Effector CD4-positive, alpha-beta T cell (primary cell): ENCODE measurements at places on chromosomes 5 and 9.

DNA sequence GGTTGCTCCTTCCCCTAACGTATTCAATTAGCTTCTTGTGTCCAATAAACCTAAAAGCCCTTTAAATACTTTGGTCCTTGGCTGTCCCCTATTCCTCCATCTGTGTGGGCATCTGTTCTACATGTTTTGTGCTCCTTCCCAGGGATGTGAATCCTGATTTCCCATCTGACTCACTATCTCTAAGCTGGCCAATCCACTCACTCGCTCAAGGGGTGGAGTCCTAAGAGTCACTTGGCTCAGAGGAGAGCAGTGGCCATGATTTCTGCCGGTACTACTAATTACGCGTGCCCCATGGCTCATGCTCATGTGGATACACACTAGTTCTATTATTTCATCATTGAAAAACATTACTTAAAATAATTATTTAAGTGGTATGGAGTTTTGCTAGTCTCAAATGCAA, 89.6 kb downstream of the TAF11L14 start:
- no peak for DNase-seq

DNA sequence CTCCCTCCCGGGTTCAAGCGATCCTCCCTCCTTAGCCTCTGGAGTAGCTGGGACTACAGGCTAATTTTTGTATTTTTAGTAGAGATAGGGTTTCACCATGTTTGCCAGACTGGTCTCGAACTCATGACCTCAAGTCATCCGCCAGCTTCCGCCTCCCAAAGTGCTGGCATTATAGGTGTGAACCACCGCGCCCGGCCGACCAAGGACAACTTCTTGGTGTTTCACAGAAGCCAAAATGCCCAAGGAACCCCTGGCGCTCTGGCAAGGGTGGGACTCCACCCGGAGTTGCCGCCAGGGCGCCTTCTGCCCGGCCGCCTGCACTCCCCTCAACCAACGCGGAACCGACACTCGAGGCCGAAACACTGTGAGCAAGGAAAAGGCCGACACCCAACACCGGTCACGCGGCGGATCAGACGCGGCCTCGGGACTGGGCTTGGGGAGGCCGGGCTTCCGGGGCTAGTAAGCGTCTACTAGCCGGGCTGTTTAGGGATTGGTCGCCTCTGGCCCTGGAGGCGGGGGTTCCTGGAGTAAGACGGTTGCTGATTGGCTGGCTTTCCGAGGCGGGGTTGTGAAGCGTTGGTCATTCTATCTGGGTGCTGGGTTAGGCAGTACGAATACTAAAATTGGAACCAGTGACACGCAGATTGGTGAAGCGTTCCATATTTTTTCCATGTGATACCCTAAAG, 7.7 kb upstream of the CFAP157 start:
- peak; percentile 73 for DNase-seq

DNA sequence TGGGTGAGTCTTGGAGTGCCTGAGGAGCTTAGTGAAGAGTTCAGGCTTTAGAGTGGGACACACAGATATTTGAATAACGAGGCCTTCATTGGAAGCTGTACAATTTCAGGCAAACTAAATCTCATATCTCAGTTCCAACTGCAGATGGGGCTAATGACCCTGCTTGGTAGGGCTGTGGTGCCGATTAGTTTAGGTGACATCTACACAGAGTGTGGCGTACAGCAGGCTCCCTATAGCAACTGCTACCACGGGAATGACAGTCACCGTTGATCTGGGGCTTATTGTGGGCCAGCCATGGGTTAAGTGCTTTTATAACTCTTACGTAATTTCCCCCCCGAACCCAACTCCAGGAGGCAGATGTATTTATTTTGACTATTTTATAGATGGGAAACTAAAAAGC, 70.8 kb downstream of the FAT2 start:
- DNase-seq, result no peak

- DNase-seq, result no peak
Measured at GRCh38 chr5:171595801-171596231, 176.4 kb downstream of the FGF18 start.

GRCh38 chr5:172868436-172868923, 34.4 kb downstream of the ERGIC1 start:
- DNase-seq, result no peak

DNA sequence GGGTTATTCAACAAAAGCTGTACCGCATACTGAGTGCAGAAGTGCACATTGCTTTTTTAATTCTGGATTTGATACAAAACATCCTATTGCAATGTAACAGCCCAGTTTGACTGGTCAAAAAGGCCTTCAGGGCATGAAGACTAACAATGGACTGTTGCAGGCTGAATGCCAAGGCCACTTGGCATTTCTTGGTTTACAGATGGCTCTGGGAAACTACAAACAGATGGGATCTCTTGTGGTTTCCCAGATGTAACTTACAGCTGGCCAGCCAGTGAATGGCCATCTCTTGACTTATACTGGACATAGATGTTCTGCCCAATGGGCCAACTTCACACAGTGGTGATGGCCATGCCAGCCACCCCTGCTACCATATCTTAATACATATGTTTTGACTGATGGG, 36.8 kb downstream of the UGT3A2 start:
- DNase-seq, result no peak

DNA sequence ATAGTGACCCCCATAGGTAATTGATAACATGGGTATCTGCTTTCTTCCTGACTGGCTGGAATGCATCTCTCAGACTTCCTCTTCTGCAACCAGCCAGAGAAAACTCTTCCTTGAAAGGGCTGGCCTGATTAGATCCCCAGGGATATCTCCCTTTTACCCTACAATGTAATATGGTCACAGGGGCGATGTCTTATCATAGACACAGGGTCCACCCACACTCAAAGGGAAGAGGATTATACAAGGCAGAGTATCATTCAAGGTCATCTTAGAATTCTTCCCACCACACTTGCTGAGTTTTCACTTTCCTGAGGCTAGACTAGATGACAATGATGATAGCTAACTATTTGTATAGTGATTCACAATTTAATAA, 33.2 kb downstream of the TTLL11 start:
- no peak for DNase-seq

GRCh38 chr9:82424599-82425120, 436.1 kb downstream of the SPATA31D1 start:
- DNase-seq, result no peak

GRCh38 chr5:113172231-113172826, 195.7 kb downstream of the DCP2 start:
- DNase-seq, result no peak

GRCh38 chr9:505741-506059, 291.0 kb downstream of the DOCK8 start:
- DNase-seq, result no peak

GRCh38 chr5:140927228-140927573, 1.1 kb downstream of the PCDHAC1 start:
- DNase-seq, result no peak
